ENCODE measurements at places on chromosomes 1 and 21.
A peak's percentile ranks its signal among the peaks of the same experiment; 100 is the strongest.

- peak; percentile 89 for DNase-seq
Observed at GRCh38 chr1:40014812-40015594, 25.5 kb upstream of the CAP1 start.

DNA sequence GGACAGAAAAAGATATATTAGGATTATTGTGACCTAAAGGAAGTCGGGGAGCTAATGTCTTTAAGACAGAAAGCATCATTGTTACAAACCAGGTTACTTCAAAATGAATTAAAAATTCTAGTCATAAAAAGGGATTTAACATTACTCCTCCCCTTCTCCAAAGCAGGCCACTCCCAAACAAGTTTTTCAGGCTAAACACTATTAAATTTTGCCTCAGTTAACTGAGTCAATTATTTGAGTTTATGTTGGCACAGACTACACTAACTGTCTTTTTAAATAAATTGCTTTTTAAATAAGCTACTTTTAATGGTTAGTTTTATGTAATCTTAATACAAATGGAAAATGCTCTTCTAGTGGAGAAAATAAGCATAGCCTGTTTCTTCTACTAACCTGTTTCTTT is 395.0 kb upstream of the DUSP10 start:
- DNase-seq, result no peak

DNA sequence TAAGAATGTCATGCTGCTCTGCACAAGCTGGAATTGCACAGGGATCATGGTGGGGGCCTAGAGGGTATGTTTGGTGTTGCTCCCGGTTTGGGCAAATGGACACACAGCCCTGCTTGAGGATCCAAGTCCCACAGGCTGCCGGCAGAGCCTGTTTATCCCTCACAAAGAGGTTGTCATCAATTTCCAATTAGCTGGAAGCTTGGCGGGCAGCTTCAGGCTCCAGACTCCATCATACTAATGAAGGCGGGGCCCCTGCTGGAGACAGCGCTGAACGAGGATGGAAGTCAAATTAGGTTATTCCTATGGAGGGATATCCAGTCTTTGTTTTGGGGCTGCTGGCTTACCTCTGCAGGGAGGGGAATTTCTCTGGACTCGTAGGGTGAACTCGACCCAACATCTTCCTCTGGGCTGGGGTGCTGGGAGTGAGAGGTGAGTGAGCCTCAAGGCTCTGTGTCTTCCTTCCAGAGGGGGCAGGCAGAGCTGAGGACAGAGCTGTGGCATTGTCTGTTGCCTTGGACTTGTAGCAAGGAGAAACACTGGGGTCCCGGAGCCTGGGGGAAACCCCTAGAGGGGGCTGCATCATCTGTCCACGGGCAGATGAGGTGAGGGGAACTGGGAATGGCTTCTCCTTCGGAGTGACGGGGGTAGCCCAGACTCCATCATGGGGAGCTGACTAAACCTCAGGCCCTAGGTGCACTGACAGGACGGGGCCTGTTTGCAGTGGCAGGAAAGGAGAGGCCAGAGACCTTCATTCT is 24.9 kb upstream of the PARP1 start:
- no peak for DNase-seq

DNA sequence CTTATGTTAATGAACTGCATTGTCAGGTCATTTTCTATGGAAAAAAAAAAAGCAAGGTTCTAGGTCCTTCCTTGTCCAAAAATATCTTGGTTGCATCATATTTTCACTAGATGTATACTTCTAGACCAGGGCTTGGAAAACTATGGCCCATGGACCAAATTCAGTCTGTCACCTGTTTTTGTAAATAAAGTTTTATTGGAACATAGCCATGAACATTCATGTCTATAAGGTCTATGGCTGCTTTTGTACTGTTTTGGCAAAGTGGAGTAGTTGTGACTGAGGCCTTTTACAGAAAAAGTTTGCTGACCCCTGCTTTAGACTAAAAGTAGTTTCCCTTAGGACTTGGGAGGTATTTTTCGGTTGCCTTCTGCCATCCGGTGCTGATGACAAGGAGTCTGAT is 19.2 kb upstream of the PLA2G2E start:
- no peak for DNase-seq

GRCh38 chr1:6612641-6613360 is 730 bp upstream of the PHF13 start:
- peak; percentile 27 for DNase-seq

GRCh38 chr1:166307261-166308188 is 140.7 kb upstream of the FAM78B start:
- no peak for DNase-seq

DNA sequence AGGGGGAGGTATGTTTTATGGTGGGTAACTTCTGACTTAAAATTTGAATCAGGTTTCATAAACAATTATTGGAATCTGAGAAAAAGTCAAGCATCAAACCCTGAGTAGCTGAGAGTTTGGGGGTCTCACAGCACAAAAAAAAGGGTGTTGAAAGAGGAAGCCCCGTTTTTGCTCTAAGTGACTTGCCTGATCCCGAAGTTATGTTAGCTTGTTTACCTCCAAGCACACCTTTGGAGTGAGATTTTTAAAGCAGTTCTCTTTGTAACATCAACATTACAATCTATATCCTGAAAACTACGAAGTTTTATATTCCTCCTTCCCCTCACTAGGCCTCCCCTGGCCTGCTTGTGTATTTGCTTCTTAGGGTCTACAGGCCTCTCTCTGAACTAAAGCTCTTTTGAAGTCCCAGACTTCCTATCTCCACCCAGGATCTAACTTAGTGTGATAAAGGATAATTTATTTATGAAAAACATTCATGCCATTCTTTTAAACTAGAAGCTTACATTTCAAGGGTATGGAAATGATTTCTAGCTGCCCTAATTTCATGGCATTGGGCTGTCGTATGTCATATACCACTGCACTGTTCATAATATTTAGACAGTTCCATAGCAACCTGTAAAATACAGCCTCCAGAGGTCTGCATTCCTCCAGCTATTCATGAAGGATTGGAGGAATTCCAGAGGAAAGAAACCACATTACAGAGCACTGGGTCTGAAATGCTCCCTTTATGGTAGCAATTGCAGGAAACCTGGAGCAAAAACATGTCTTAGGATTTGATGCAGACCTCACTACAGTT is 36.1 kb upstream of the RGS1 start:
- DNase-seq, result peak; percentile 93

DNA sequence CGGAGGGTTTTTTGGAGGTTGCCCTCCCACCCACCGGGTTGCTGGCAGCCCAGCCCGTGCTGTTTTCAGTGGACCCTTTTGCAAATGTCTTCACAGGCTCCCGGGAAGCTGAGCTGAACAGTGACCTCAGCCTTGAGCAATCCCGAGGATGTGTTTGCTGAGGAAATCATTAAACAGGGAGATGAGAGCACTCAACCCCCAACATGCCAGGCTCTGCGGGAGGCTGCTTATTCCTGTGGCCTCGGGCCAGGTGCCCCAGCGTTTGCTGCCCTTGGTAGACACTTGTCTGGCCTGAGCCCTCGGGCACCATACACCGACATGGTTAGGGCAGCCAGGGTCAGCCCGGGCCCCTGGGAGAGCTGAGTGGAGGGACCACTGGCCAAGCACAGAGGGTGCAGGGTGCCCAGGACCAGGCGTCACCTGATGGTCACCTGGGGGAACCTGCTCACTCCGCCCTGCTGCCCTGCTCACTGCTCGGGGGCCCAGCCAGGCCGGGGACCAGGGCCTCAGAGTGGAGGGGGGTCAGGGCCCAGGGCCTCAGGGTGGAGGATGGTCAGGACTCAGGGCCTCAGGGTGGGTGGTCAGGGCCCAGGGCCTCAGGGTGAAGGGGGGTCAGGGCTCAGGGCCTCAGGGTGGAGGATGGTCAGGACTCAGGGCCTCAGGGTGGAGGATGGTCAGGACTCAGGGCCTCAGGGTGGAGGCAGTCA is 42.5 kb upstream of the POFUT2 start:
- DNase-seq, result peak; percentile 74

DNA sequence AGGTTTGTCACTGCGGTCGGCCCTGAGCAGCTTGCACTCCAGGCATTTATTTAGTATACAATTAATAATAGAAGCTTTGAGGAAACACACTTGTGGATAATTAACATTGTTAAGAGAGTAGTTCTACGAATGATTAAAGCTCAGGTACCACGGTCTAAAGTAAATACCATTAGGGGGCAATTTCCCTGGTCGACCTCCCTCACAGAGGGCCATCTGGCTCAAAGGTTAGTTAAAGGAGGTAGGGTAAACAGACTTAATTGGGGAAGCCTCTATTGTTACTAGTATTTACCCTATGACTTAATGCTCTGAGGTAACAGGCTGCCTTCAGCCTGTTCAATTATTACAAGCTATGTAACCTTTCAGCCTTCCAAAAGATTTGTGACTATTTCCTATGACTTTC is 122.3 kb upstream of the SLC44A3 start:
- no peak for DNase-seq

DNA sequence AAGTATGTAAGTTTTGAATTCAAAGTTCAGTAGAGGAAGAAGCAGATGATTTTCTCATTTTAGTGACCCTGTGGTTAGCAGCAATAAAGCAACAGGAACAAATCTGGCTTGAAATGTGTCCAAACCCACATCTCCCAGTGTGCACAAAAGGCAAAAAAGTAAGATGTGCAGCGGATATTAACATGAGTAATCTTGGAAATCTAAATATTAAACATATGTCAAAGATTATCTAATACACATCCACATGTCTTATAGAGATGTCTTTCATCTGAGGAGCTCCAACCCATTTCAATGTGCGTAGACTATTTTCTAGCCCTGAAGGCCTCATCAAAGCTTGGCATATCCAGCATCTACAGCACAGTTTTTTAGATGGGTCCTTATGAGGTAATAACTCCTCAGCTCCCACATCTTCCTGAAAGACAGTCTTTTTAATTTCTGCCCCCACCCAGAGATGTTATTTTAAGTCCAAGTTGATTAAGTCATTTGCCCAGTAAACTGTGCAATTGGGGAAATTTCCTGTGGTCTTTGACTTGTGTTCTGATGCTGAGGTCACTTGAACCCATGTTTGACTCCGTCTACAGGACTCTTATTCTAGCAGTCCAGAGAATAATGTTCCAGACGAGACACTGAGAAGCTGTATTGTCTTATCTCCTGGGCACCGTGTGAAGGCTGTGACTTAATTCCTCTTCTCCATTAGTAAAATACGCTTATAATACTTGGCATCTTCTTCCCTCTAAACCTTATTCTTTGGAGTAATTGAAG is 73.7 kb downstream of the LMO4 start:
- no peak for DNase-seq

DNA sequence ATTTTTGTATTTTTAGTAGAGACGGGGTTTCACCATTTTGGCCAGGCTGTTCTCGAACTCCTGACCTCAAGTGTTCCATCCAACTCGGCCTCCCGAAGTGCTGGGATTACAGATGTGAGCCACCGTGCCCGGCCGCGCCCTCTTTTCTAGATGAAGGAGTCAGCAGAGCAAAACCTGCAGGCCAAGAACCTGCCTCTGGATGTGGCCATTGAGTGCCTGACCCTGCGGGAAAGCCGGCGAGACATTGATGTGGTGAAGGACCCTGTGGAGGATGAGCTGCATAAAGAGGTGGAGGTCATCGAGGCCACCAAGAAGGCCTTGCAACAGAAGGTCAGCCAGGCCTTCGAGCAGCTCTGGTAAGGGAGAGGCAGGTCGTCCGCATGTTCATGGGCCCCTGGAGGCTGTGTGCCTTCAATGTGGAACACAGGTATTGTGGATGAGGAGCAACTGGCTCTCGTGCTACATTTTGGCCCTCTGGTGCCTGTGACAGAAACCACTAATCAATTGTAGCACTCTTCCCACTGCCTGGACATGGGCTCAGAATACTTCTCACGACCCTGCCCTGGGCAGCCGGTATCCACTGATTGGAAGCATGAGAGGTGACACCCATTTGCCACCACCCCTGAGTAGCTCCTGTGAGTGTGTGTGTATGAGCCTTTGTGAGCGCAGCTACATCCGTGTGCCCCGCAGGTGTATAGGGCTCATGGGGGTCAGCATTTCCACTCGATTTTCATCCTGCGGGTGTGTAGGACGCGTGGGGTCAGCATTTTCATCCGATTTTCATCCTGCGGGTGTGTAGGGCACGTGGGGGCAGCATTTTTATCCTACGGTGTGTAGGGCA is 2.0 kb downstream of the TEKT2 start:
- DNase-seq, result no peak

- DNase-seq, result no peak
Observed at GRCh38 chr1:30981172-30981571, 72.6 kb upstream of the SDC3 start.

DNA sequence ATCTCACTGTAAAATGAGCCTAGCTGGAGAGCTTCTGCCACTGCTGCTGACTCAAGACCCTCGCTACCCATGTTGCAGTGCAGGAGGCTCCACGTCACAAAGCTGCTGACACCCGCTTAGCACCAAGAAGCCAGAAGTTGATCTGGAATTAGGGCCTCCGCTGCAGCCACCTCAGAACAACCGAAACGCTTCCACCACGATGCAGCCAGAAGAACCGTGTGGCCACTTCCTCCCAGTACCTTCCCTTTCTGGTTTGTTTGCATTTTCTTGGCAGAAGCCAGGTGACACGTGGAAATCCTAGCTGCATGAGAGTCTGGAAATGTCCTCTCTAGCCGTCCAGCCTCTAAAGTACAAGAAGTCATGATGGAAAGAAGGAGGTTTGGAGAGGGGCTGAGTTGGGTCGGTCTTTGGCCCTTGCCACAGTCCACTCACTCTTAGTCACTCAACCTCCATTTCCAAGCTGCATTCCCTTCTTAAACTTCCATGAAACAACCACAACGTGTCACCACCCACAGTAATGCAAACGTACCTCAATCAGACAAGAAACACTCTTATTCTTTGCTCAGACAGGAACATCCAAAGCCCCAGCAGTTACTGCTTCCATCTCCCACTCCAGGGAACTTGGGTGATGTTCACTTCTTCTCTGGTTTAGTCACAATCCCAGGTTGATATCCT is 10.0 kb upstream of the CDA start:
- peak; percentile 24 for DNase-seq

GRCh38 chr1:52210044-52210443 is 68.2 kb downstream of the ZFYVE9 start:
- no peak for DNase-seq

DNA sequence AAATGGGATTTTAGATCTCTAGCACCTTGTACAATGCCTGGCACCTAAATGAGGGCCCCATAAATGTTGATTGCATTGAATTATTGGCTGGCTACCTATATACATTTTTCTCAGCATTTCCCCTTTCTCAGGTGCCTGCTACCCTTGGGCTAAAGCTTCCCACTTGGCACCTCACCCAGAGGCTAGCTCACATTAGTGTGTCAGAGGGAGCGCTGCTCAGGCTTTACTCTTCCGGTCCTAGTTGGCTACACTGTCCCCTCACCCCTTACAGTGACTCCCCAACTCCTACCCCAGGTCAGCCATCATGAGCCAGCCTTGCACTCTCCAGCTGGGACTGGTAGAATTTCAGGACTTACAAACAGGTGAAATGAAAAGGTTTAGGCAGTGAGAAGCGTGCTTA is 9.5 kb downstream of the TRAF5 start:
- no peak for DNase-seq

- DNase-seq, result no peak
Observed at GRCh38 chr21:17859661-17860060, 40.5 kb upstream of the C21orf91 start.

DNA sequence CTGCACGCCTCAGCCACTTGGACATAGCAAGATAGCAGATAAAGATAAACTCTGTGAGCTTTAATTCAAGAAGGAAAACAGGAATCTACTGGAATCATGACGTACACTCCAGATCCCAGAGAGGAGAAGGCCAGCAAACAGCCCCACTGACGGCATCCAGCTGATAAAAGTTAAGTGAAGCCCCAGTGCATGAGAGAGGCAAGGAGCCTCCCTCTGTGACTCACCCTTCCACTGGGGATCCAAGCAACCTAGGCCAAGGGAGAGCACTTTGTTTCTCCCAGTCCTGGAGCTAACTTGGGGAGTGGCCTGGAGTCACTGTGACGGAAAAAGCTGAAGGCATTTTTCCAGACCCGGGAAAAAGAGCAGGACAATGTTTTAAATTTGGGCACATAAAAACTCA is 270.0 kb downstream of the AKT3 start:
- peak; percentile 80 for DNase-seq

- no peak for DNase-seq
Observed at GRCh38 chr1:98384461-98385141, 276.9 kb upstream of the SNX7 start.
